ENCODE measurements at places on chromosomes 16 and 17. TPM values are rescaled to one million over a fixed set of nuclear protein-coding genes. Genes with fewer than 3 reads are reported as not detected.

SLC47A1 gene
- total RNA-seq: 69.2 TPM

P2RX5 gene
- 1.2 TPM for total RNA-seq

DBF4B gene
- 4.5 TPM for total RNA-seq

DHRS7C gene
- 0.28 TPM for total RNA-seq

SLC35G6 gene
- total RNA-seq: not detected

CD300LB gene
- total RNA-seq: 0.33 TPM

SLC6A2 gene
- under 0.01 TPM for total RNA-seq

FKBP10 gene
- 17.6 TPM for total RNA-seq

MYCBPAP gene
- total RNA-seq: 0.23 TPM

SLC13A2 gene
- total RNA-seq: 0.25 TPM

SOX8 gene
- total RNA-seq: 0.33 TPM

ITGAL gene
- total RNA-seq: 9.4 TPM

SHISA6 gene
- total RNA-seq: not detected

GRAPL gene
- 4.5 TPM for total RNA-seq

EVPLL gene
- 1.0 TPM for total RNA-seq

MYH13 gene
- total RNA-seq: not detected

CD79B gene
- 6.5 TPM for total RNA-seq

CBX8 gene
- total RNA-seq: 2.3 TPM

HS3ST6 gene
- not detected for total RNA-seq

RNF213 gene
- total RNA-seq: 104 TPM

KRTAP2-2 gene
- total RNA-seq: not detected

TSPAN10 gene
- total RNA-seq: 0.84 TPM

ESRP2 gene
- total RNA-seq: 84.8 TPM

KRT15 gene
- total RNA-seq: not detected

HS3ST3A1 gene
- 2.1 TPM for total RNA-seq

TMEM92 gene
- total RNA-seq: 2.8 TPM

NPIPA3 gene
- total RNA-seq: 0.75 TPM

GINS2 gene
- total RNA-seq: 0.17 TPM

TP53TG3B gene
- total RNA-seq: not detected

RAB11FIP3 gene
- total RNA-seq: 29.4 TPM

CCL8 gene
- total RNA-seq: not detected

GRIN2C gene
- total RNA-seq: 0.09 TPM

TBC1D3 gene
- total RNA-seq: not detected

TNFRSF13B gene
- total RNA-seq: 0.17 TPM

XPO6 gene
- 50.0 TPM for total RNA-seq

SCN4A gene
- total RNA-seq: 0.70 TPM

CTRB1 gene
- not detected for total RNA-seq

SCGB1C2 gene
- not detected for total RNA-seq

TNRC6A gene
- 42.3 TPM for total RNA-seq

MMP25 gene
- 0.47 TPM for total RNA-seq

GLP2R gene
- total RNA-seq: 0.67 TPM

PLCD3 gene
- total RNA-seq: 0.28 TPM

PIP4K2B gene
- total RNA-seq: 21.5 TPM

PLLP gene
- 1.4 TPM for total RNA-seq

KRTAP4-6 gene
- not detected for total RNA-seq

CD68 gene
- 50.4 TPM for total RNA-seq

BFAR gene
- 24.1 TPM for total RNA-seq

SLC12A3 gene
- total RNA-seq: not detected

ICAM2 gene
- 10.1 TPM for total RNA-seq

RSKR gene
- 14.5 TPM for total RNA-seq

SGCA gene
- total RNA-seq: not detected

UBFD1 gene
- total RNA-seq: 38.4 TPM

PPY gene
- not detected for total RNA-seq

DPEP3 gene
- 0.08 TPM for total RNA-seq

SLC52A1 gene
- not detected for total RNA-seq

PRR11 gene
- total RNA-seq: 0.17 TPM

EFNB3 gene
- 0.50 TPM for total RNA-seq
